ENCODE measurements at places on chromosomes 11 and 22.

GRCh38 chr11:106503901-106504300, 426.4 kb downstream of the AASDHPPT start:
- no peak for DNase-seq

DNA sequence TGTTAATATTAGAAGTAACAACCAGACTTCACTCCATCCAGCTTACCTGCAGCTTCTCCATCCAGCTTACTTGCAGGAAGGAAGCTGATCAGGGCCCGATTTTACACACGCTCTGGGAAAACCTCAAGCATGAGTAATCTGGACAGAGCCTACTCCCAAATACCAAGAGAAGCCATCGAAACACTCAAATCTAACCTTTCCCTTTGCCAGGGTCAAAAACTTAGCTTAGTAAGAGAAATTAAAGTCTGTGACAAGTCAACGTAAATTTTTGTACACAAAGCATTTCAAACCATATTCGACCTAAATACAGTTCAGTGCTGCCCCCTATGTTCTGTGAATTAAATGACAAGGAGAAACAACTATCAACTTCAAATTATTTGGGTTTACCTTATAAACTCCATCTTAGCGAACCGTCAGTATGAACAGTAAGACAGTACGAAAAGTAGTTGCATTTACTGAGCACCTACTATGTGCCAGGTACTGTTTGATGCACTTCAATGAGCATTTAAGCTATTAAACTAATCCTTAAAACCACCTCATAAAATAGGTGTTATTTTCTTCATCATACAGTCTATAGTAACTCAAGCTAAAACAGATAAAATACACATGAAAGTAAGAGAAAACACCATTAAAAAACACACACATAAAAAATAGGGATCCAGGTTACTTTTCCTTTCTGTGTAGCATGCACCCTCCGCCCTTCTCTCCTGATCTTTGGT, 36.9 kb downstream of the ARFGAP3 start:
- no peak for DNase-seq

DNA sequence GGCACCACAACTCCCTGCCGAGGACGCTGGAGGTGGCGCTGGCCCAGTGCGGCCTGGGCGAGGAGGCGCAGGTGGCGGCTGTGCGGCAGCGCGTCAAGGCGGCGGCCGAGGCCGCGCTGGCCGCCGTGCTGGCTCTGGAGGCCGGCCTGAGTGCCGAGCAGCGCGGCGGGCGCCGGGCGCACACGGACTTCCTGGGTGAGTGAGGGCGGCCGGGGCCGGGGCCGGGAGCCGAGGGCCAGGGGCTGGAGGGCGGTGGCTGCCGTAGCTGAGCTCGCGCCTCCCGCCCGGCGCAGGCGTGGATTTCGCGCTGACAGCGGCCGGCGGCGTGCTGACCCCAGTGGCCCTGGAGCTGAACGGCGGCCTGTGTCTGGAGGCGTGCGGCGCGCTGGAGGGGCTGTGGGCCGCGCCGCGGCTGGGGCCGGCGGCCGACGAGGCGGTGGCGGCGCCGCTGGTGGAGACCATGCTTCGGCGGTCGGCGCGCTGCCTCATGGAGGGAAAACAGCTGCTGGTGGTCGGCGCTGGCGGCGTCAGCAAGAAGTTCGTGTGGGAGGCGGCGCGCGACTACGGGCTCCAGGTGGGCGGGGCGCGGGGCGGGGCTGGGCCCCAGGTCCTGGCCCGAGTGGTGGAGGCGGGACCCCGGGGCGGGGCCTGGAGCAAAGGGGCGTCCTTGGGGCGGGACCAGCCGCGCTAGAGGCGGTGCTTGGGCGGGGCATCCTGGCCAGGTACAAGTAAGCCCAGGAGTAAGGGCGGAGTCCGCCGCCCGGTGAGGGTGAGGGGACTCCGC, 5.4 kb downstream of the CARNS1 start:
- peak; percentile 78 for DNase-seq

GRCh38 chr22:45101515-45102227, 62.1 kb upstream of the NUP50 start:
- DNase-seq, result no peak

GRCh38 chr11:83257761-83258168, 28.4 kb downstream of the CCDC90B start:
- DNase-seq, result no peak

GRCh38 chr22:48676266-48677167, 1151.2 kb downstream of the BRD1 start:
- DNase-seq, result no peak

DNA sequence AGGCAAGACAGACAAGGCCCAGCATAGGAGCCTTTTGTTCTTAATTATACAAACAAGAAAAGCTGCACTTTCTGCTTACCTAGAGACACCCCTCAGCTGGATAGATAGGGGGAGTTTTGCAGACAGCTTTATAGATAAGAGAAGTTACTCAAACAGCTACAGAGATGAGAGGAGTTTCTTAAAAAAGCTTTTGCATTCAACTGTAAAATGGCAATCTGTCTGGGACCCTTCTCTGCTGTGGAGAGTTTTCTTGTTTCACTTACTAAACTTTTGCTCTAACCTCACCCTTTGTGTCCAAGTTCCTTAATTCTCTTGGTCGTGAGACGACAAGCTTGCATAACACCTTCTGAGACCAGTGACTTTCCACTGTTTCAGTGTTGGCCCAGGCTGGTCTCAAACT, 103.8 kb upstream of the CHORDC1 start:
- no peak for DNase-seq
